D341Med (cell line): ENCODE measurements at places on chromosomes 2 and 18.

- no peak for DNase-seq
Observed at GRCh38 chr2:8633735-8634313, 48.0 kb upstream of the ID2 start.

GRCh38 chr18:54090856-54091255 lies 133.6 kb downstream of the MBD2 start:
- DNase-seq, result no peak

- no peak for DNase-seq
Observed at GRCh38 chr2:175854665-175855064, 147.4 kb downstream of the LNPK start.

DNA sequence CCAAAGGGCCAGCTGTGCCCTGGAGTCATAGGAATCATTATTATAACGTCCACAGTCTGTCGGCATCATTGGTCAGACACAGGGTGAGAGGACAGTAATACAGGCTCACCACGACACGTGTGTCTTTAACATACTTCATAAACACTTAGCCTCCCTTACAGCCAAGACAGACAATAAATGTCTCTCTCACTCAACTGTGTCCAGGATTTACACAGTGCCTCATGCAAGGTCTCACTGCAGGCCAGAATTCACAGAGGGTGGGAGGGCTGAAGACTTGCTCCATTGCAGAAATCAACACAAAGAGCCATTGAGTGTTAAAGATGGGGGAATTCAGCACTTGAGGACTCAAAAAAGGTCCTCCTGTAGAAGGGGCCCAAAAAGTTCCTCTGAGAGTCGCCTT lies 210.5 kb downstream of the BCL2 start:
- DNase-seq, result no peak

GRCh38 chr2:78984386-78984785 lies 41.1 kb upstream of the REG3G start:
- DNase-seq, result no peak

GRCh38 chr2:17879913-17880274 lies 1.4 kb downstream of the KCNS3 start:
- no peak for DNase-seq

- DNase-seq, result no peak
Observed at GRCh38 chr2:29425866-29426265, 310.7 kb downstream of the CLIP4 start.

DNA sequence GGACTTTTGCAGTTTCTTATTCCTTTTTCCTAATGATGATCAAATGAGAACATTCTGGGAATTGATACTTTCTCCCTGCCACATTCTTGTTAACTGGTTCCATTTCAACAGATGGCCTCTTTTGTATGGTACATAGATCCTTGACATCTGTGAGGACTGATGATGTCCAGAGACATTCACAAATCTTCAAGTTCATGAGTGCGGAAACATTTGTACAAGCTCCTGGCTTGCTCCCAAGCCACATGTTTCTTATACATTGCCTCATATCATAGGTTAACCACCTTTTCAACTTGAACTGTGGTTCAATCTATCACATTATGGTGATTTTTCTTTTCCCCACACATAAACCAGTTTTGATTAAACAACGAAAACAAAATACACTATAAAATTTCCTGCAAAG lies 267.3 kb downstream of the CLIP4 start:
- DNase-seq, result no peak

DNA sequence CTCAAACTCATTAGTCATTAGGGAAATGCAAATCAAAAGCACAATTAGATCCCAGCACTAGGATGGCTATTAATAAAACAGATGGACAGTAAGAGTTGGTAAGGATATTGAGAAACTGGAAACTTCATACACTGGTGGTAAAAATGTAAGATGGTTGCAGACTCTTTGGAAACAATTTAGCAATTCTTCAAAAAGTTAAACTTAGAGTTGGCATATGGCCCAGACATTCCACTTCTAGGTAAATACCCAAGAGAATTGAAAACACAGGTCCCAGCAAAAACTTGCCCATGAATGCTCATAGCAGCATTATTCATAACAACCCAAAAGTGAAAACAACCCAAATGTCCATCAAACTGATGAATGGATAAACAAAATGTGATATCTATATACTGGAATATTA lies 84.9 kb upstream of the ZFP36L2 start:
- DNase-seq, result no peak

DNA sequence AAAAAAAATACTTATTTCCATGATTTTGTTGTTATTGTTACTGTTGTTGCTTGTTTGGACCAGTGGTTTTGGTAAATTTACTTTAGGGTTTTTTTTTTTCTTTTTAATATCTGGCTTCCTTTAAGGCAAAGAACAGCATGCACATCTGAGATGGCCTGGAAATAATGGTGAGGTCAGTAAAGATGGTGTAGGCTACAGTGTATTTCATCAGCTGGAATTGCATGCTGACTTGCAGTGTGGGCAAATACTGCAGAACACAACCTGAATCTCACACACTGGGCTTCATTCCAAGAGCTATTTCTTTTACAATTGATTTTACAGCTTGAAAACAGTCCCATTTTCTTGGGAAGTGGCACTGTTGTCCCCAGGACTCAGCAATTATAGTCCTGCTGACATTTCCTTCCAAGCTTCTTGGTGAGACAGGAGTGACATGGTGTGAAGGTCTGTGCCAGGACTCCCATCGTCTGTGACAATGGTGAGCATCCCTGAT lies 376.1 kb upstream of the SOX11 start:
- no peak for DNase-seq

DNA sequence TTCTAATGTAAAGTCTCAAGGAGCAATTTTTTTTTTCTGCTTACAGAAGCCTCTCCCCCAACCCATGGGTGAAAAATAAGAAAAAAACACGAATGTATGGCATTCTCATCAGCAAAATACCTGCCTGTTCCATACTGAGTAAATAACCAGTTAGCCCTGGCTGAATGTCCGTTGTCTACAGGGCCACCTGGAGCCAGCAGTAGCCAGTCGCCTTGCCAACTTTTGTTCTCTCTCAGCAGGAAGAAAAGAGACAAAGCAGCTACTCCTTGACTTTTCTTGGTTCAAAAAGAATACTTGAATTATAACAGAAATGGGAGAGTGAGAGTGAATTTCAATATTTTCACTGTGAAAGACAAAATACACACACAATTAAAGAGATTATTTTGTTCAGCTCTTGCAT lies 532.9 kb upstream of the CRIM1 start:
- DNase-seq, result no peak

GRCh38 chr2:177727577-177728398 lies 335.2 kb downstream of the AGPS start:
- DNase-seq, result no peak

DNA sequence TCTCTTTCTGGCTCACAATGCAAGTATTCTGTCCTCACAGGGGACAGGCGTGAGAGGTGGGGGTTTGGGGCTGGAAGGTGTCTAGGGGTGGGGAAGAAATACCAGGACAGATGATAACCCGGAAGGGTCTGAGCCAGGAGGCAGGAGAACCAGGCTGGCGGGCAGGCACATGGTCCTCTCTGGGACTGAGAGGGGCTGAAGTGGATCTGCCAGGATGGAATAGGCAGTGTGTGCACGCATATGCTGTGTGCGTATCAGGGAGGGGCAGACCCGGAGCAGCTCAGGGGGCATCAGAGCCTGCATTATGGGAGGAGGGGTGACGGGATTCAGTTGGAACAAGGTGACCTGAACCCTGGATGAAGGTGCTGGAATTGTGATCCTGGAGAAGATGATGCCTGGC lies 157.3 kb downstream of the DYSF start:
- no peak for DNase-seq

DNA sequence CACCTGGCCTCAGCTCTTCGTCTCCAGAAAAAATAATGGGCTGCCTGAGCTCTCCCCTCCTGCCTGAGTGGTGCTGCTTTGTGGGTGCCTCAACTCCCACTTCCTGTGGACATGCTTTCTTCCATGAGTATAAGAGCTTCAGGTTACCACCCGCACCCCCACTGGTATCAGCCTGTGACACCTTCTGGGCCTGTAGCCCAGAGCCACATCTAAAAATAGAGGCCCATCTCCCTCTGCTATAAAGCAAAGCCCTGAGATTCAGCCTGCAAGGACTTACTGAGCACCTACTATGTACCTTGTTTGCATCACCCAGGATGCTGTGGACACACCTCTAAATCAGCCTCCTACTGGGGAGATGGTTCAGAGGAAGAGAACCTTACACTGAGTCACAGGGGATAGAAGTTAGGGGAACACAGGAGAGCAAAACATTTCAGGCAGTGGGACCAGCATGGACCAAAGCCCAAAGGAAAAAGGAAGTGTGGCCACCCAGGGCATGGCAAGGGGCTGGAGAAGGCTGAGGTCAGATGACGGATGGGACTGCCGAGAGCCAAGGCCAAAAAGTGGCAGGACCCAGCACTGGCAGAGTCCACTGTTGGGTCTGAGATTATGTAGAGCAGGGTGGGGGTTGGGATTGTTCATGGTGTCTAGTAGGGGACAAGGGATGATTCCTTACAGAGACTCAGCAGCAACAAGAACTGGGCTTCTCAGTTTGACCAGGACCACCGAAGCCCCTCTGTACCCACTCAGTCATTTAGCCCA lies 123.7 kb upstream of the PPP1CB start:
- DNase-seq, result no peak

DNA sequence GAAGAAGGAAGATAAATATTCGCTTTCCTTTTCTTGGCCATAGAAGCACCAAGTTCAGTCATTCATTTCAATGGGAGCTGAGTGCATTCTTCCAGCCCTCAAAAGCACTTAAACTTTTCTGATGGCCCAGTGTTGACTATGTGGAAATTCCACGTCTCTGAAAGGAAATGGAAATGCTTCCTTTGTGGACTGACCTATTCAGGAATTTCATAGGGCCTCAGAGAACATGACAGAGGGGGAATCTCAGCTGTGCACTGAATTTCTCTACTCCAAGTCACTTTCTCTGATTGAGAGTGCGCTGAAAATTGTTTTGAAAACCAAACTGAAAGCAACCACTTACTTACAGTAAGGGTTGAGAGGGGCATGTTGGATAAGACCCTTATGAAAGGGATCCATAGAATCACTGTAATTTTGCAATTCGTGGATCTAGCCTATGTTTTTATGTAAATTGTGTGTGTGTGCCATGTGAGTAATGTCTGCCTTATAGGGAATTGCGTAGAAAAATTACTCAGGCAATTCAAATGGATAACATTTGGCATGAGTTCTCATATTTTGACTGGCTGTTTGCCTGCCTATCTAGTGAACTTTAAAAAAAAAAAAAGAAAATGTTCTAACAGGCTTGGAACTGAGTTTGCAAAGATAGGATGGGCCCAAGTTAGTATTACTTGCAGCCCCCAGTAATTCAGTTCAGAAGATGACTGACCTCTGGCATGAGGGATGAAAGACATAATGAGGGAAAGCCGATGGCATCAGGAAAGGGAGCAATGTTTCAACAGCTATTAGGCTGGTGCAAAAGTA lies 437.0 kb downstream of the PTPRM start:
- no peak for DNase-seq

DNA sequence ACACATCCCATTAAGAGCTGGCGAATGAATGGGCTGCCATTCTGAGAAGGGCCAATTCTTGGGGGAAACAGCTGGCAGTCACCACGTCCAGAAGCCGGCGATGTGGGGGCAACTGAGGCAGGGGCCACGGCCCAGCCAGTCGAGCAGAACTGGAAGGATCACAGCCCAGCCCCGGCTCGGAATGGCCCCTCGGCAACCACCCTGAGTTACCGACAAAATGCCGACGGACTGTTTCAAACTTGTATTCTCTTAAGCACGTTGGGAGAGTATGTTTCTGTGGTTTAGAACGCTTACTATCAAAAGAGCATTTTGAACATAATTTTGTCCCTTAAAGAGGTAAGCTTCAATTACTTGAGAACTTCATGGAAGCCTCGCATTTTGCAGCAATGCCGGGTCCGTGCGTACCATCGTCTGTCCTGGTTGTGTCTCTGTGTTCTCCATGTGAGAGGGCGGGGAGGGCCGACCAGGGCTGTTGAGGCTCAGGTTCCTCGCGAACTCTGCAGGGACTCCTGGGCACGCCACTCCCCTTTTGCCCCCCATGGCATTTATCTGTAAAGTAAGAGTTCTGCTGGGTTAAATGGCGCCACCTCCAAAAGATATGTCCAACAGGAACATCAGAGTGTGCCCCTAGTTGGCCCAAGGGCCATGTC lies 155.9 kb downstream of the TWIST2 start:
- DNase-seq, result peak; percentile 5

DNA sequence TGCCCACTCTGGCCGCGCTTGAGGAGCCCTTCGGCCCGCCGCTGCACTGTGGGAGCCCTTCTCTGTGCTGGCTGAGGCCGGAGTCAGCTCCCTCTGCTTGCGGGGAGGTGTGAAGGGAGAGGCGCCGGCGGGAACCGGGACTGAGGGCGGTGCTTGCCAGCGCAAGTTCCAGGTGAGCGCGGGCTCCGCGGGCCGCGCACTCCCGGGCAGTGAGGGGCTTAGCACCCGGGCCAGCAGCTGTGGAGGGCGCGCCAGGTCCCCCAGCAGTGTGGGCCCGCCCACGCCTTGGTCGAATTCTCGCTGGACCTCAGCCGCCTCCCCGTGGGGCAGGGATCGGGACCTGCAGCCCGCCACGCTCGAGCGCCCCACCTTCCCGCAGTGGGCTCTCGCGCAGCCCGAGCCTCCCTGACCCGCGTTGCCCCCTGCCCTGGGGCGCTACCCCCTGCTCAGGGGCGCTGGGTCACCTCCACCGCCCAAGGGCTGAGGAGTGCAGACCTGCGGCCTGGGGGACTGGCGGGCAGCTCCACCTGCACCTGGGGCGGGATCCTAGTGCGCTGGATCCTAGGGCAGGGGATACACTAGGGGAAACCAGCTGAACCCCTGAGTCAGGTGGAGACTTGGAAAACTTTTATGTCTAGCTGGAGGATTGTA lies 97.3 kb downstream of the CD8B2 start:
- DNase-seq, result no peak
